ENCODE measurements at places on chromosomes 3 and 15.

GRCh38 chr3:53571264-53571663 lies 76.9 kb downstream of the CACNA1D start:
- DNase-seq = no peak

GRCh38 chr3:184361532-184361931 lies at the start of the genes CLCN2 and POLR2H:
TSS of gene CLCN2 (minus strand) at chr3:184361605. CDS start at chr3:184361479, 126 bp downstream.
TSS of gene POLR2H (plus strand) at chr3:184361710. CDS start at chr3:184363493, 1,783 bp downstream.
- DNase-seq = no peak

DNA sequence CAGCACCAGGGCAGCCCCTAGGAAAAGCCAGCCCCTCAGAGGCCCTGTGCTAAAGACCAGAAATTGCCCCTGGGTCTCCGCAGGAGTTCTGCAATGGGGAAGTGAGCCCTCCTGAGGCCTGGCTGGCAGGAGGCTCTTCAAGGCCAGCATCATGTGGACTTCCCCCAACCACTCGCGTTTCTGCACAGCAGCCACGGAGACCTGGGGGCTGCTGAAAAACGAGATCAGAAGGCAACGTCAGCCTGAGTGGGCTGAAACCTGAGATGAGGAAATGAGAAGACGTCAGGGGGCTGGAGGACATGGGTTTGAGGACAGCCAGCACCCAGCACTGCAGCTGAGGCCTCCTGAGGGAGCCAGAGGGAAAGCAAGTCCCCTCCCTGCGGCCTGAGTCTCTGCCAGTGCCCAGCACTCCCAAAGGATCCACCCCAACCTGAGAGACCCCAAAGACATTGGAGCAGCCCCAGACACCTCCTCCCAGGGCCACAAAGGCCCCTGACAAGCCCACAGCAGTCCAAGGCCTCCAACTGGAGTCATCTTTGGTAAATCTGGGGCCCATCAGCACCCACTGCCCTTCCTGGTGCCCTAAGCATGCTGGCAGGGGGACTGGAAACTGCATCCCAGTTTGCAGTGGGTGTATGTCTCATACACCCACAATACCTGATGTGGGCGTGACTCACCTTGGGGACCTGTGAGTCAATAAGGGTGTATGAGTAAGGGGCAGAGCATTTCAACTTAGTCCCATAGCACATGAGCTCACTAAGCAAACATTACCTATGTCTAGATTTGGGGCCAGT lies 29.2 kb upstream of the CYP11A1 start:
- no peak for DNase-seq

GRCh38 chr3:112897791-112898190 lies 51.1 kb upstream of the CD200R1L start:
- no peak for DNase-seq

- no peak for DNase-seq
These were observed 127.2 kb upstream of the MANF start for GRCh38 chr3:51257870-51258269.

GRCh38 chr3:167166594-167167253 lies 213.4 kb downstream of the ZBBX start:
- DNase-seq = no peak

DNA sequence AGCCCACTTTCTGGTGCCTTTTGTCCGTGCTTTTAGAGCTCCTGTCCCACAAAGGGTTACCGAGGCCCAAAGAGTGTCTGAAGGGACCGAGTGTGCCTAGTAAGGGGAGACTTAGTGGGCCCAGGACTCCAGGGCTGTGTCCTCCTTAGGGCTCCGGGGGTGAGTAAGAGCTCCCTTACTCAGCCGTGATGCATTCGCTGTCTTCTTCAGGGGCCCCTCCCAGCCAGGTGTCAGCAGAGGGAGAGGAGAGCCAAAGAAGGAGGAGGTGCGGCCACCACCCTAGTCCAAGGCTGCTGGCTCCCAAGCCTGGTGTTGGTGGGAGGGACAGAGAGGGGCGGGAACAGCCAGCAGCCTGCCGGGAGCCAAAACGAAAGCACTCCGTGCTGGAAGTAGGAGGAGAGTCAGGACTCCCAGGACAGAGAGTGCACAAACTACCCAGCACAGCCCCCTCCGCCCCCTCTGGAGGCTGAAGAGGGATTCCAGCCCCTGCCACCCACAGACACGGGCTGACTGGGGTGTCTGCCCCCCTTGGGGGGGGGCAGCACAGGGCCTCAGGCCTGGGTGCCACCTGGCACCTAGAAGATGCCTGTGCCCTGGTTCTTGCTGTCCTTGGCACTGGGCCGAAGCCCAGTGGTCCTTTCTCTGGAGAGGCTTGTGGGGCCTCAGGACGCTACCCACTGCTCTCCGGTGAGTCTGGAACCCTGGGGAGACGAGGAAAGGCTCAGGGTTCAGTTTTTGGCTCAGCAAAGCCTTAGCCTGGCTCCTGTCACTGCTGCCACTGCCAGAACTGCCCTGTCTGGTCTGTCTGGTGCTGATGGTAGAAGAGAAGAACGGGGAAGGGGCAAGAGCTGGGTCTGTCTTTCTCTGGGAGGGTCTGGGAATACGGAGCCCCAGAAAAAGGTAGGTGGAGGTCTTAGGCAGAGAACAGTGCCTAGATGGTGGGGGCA lies at the start of gene IL17RC:
IL17RC (plus strand) TSS at position 365 of the 947 bp plus-strand sequence; CDS start at position 583, 218 bp downstream.
- DNase-seq = no peak

DNA sequence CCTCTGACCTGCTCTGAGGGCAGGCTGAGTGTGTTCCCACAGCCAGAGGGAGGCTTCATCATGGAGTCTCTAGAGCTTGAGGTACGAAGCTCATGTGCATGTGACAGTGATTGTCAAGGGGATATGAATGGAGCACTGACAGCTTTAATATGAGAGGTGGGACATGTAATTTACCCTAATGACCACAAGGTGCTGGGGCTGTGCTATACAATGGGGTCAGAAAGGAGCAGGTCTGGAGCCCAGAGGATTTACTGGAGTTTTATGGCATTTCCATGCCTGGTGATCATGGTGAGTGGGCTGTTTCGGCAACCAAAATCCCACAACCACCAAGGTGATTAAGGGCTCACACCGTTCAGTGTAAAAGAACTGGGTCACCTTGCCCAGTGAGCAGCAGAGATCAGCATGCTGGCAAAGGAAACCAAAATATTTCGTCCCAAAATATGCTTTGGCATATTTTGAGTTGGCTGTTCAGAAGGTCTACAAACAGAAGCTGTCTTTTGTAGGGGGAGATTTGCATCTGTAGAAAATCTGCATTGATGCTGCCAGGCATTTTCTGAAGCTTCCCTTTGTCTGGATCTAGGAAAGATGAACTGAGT lies 40.1 kb upstream of the RASGRF1 start:
- DNase-seq = no peak

DNA sequence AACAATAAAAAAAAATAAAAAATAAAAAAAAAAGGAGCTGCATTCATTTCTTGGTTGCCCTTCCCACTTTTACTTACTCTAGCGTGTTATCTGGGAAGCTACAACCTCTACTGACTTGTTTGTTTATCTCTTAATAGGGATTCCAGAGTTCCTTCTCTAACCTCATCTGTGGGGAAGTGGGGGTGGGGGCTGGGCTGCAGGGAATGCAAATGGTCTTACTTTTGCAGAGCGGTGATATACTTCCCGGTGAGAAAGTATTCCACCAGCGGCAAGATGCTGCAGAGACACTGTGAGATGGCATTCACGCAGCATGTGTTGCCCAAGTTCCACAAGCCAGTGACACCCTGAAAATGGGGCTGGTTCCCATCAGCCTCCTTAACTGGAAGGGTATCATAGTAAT lies 2.1 kb downstream of the USP50 start:
- DNase-seq = no peak

GRCh38 chr15:85007741-85008397 lies 26.2 kb downstream of the PDE8A start:
- DNase-seq = no peak

- DNase-seq = no peak
These were observed 390.7 kb upstream of the RGMA start for GRCh38 chr15:93479715-93480114.

DNA sequence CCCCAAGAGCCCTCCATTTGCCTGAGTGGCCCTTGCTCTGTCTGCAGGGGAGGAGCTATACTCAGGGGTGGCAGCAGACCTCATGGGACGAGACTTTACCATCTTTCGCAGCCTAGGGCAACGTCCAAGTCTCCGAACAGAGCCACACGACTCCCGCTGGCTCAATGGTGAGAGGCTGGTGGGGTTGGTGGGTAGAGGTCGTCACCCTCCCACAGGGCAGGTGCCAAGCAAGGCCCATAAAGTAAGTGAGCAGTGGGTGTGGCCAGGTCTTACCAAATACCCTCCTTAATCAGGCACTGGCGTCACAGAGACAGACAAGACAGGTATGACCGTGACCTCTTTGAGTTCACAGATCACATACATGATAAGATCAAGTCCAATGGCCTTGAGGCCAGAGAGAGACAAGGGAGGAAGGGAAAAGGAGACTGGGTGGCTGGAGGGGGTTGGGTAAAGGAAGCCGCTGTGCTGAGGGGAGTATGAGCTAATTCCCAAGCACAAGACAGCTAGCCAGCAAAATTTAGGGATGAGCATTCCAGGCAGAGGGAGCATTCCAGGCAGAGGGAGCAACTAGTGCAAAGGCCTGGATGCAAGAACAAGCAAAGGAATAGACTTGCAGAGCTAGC lies 2.5 kb downstream of the SEMA3B start:
- DNase-seq = no peak

DNA sequence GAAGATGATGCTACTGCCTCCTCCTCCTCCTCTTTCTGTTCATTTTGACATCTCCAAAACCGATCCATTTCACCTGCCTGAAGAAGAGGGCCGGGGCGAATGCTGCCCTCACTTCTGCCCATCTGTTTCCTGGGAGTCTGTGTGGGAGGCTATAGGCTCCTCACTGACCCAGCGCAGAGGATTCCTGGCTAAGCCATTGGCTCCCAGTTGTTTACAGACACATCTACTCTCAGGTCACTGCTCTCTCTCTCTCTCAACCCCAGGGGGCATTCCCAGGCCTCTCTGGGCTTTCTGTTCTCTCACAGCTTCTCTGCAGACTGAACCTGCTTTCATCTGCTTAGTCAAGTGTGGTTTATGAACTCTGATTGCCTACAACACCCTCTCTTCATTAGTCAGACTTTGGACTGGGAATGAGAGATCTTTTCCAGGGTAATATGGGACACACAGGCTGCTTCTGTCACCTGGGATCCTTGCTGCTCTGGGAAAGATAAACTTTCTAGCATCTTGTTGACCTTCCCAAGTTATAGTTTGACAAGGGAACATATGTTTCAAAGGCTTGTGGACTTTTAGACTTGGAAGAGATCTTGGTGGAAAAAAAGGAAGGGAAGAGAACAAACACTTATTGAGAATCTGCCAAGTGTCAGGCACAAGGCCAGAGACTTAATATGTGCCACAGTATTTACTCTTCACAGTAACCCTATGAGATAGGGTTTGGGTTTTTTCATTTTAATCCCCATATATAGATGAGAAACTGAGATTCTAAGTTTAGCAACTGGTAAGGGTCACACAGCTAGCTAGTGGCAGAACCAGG lies 30.2 kb upstream of the USP3 start:
- peak; percentile 28 for DNase-seq

DNA sequence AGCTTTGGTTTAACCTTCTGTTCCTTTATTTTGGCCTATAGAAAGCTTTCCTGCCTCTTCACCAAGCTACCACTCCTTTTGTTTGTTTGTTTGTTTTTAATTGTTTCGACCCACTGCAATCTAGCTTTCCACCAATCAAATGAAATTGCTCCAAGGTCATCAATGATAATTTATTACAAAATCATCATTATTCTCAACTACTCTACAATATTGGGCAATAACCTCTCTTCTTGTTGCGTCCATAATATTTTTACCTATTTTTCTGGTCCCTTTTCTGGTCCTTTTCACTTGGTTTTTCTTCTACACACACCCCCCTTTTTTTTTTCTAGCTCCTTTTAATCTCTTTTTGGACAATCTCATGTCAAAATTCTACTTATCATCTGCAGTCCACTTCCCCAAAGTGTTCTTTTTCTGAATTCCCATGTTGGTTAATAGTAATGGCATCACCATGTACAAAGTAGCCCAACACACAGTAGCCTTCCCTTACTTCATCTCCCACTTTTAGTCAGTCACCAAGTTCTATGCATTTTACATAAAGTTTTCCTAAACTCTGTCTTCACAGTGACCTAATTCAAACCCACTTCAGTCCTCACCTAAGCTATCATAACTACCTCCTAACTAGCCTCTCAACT lies 11.0 kb upstream of the ANKRD28 start:
- DNase-seq = no peak

DNA sequence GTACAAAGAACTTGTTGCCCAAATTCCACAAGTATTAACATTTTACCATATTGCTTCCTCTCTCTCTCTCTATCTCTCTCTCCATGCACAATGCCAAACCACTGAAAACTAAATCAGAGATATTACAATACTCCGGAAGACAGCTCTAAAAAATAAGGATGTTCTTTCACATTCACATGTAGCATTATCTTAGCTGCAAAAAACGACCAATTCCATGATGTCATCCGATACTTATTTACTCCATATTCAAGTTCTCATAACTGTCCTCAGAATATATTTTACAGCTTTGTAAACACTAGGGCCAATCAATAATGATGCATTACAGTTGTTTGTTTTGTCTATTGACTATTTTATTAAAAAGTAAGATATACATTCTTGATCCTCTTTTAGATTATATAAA lies 7.7 kb upstream of the PRR23E start:
- no peak for DNase-seq

Data from T follicular helper cell (primary cell).